Motor neuron (in vitro differentiated cells): ENCODE measurements at places on chromosomes 5 and 9. TPM values are rescaled to one million over a fixed set of nuclear protein-coding genes. Genes with fewer than 3 reads are reported as not detected.

DNA sequence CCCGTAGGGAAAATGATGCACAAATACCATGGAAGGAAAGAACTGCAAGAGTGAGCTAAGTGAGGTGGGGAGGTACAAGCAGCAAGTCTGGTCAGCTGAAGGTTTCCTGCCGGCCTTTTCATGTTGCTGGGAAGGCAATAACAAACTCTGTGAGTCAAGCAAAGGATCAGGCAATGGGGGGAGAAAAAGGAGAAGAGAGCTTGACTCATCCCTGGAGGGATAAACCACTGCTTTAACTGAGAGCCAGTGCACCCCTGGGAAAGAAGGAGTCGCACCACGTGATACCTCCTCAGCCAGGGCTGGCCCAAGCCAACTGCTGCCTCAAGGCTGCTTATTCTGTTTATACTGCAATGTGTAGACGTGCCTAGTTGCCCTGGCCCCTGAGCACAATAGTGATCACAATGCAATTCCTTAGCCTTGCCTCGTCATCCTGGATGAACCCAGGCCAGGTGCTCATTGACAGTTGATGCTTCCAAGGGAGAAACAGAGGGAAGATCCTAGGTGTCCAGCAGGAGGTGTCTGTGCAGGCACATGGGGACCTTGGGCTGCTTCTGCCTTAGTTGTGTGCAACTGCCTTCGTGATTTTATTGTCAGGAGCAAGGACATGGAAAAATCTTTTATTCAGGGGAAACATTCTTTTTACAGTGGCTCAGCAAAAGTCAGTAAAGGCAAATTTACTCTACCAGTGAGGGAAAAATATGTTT, 203.0 kb upstream of the TUT7 start:
- peak; percentile 55 for ATAC-seq

Gene FIBCD1
- total RNA-seq = 0.23 and 0.50 TPM in 2 replicates

DNA sequence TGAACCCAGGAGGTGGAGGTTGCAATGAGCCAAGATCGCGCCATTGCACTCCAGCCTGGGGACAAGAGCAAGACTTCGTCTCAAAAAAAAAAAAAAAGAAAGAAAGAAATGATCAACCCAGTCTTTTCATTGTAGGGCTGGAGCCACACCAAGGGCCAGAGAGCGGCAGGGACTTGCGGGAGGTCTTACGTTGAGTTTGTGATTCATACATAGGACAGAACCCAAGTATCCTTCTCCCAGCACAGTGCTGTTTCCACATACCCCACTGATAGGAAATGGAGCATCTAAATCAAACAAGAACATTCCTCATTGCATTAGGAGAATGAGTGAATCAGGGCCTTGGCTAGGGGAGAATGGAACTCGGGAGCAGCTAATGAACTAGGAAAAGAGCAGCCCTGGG, 3.5 kb upstream of the TNIP1 start:
- no peak for ATAC-seq

DNA sequence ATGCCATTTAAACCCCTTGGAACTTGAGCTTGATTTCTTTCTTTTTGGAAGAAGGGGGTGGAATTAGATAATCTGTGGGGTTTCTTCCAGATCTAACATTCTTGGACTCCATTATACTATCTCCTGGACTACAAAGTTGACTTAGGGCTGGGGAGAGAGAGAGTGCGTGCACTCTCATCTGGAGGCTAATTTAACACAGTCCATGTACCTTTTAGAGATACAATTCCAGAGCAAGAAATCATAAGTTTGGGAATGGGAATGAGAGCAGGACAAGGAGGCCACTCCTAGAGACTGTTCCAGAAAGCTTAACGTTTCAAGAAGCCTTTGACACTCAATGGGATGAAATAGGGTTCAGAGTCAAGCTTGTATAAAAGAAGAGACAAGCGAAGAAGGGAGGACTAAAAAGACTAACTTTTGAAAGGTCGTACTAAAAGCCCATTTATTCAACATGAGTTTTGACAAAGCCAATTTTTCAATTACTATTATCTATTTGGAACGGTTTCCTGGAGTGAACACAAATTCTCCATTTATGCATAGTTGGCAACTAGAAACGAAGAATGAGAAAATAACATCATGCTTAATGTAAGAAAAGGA, 83.4 kb downstream of the ACTL7B start:
- ATAC-seq = no peak

- ATAC-seq = peak; percentile 37
Observed at GRCh38 chr5:81422671-81423070, 28.7 kb upstream of the ACOT12 start.
